Right atrium auricular region (tissue), 2 donors: ENCODE measurements at places on chromosomes 7 and 10. TPM values are rescaled to one million over a fixed set of nuclear protein-coding genes. Genes with fewer than 3 reads are reported as not detected.

TRIM74 gene
- total RNA-seq: not detected

DNA sequence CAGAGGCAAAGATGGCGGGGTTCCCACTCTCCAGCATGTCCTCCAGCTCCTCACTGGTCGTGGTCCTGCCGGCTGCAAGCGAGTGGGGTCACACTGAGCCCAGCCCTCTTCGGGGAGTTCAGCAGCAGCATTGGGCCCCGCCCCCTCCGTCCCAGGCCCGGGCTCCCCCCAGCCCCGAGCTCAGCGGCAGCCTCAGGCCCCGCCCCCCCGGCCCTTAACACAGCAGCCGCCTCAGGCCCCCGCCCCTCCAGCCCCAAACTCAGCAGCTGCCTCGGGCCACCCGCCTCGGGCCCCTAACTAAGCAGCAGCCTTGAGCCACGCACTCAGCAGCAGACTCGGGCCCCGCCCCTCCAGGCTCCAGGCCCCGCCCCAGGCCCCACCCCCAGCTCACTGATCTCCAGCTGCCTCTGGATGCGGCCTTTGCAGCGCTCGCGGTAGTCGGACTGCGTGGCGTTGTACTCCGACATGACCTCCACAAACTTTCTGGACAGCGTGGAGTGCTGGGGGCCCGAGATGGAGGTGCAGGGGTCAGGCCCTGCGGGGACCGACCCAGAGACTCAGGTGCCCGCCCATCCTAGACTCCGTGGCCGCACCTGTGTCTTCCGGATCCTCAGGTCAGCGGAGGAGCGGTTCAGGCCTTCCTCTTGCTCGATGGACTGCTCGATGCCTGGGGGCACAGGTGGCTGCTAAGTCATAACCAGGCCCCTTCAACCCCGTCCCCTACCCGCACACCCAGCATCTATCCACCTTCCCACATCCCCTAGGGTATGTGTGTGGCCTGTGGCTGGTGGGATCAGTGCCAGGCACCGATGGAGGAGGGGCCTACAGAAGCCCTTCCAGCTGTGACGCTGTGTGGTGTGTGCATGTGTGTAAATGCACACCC, 15.5 kb downstream of the STX1A start:
- DNase-seq: no peak

DNA sequence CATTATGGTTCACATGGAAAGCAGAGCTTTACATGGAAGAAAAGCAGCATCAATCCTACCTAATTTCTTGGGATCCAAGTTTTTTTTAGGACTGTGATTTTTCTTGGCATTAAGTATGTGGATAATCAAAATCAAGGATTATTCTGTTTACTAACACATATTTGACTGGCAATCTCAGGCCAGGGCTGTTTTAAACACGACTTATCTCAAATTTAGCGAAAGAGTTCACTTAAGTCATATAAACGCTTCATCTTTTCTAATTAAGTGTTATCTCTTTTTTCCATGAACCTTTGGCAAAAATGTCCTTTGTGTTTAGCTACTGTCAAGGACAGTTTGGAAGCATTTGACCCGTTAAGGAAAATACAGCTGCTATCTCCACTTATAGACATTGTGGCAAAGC, 92.0 kb downstream of the GNAI1 start:
- DNase-seq: no peak

- DNase-seq: no peak
Measured at GRCh38 chr7:96327429-96327828, 5.5 kb upstream of the SLC25A13 start.

PNLIP gene
- total RNA-seq: not detected

DNA sequence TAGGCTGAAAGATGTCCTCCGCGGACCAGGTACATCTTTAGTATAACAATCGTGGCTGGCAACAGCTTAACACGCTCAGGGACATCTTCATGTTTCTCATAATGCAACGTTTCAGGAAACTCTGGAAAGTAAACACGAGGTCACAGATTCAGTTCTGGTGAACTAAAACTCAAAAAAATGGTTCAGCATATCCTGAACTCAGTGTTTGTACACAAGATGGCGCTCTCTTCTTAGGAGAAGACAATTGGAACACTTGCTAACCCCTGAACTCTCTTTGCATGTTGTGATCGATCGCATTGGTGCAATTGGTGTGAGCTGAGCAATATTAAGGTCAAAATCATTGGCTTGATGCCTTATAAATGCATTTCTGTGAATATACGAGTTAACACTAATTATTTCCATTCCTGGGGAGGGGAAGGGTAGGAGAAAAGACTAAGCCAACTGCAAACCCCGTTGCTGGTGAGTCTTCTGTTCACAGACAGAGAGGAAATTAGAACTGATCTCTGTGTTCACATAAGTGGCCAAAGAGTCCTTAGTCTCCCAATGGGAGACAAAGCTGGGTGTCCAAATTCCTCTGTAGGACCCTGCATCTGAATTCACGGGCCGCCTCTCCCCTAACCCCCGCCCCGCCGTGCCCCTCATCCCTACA, 52.6 kb upstream of the FAM180A start:
- DNase-seq: peak; percentile 18

FKBP14 gene
- 6.1 TPM for total RNA-seq

PPP1R17 gene
- not detected for total RNA-seq

SSC4D gene
- total RNA-seq: 0.37 TPM

DNA sequence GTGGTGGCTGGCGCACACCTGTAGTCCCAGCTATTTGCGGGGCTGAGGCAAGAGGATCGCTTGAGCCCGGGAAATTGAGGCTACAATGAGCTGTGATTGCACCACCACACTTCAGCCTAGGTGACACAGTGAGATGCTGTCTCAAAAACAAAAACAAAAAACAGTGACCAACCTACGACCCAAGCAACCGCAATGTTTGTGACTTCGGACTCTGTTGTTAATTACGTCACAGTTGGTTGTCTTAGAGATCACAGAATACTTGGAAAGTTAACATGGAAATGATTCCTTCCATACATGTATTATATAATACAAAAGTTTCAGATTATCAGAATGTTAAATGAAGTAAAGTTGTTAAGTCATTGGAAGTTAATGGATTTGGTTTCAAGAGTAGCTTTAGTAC, 106.2 kb downstream of the REEP3 start:
- DNase-seq: no peak

- DNase-seq: no peak
Measured at GRCh38 chr10:94264085-94264484, 98.7 kb downstream of the NOC3L start.

DNA sequence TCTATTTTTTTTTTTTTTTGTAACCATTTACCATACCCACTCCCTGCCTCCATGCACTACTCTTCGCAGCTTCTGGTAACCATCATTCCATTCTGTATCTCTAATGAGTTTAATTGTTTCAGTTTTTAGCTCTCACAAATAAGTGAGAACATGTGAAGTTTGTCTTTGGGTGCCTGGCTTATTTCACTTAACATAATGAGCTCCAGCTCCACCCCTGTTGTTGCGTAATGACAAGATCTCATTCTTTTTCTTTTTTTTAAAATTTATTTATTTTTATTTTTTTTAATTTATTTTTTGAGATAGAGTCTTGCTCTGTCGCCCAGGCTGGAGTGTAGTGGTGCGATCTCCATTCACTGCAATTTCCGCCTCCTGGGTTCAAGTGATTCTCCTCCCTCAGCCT, 142.3 kb upstream of the PCLO start:
- DNase-seq: no peak

DNA sequence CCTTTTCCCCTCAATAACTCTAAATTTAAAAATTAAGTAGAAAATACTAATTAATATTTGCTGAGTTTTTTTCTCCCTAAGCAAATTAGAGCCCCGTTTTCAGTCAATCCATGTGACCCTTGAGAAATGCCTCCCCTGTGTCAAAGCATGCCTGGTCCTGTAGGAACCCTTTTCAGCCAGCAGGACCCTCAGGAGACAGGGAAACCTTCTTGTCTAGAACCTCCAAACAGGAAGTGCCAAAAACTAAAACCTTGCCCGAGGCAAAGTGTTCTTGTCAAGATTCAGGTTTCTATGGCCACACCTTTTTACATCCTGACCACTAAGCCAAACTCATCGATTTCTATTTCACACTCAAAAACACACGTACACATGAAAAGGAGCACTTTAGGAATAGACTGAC, 60.1 kb upstream of the NFE2L3 start:
- DNase-seq: no peak

DNA sequence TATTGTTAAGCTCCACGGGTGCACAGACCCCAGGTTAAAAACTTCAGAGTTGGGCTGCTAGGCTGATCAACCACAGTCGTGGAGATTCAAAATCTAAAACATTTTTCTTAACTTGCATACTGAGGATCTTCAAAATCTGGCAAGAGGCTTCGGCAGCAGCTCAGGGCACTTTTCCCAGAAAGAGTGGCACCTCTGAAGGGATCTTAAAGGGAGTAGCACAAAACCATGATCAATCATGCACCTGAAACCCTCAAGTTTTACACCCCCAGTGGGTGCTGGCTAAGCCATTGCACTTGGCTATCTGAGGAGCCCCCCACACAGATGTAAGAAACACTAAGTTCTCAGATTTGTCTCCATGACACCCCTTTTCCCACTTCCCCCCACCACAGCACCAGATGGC, 151.7 kb downstream of the CALN1 start:
- DNase-seq: no peak

DNA sequence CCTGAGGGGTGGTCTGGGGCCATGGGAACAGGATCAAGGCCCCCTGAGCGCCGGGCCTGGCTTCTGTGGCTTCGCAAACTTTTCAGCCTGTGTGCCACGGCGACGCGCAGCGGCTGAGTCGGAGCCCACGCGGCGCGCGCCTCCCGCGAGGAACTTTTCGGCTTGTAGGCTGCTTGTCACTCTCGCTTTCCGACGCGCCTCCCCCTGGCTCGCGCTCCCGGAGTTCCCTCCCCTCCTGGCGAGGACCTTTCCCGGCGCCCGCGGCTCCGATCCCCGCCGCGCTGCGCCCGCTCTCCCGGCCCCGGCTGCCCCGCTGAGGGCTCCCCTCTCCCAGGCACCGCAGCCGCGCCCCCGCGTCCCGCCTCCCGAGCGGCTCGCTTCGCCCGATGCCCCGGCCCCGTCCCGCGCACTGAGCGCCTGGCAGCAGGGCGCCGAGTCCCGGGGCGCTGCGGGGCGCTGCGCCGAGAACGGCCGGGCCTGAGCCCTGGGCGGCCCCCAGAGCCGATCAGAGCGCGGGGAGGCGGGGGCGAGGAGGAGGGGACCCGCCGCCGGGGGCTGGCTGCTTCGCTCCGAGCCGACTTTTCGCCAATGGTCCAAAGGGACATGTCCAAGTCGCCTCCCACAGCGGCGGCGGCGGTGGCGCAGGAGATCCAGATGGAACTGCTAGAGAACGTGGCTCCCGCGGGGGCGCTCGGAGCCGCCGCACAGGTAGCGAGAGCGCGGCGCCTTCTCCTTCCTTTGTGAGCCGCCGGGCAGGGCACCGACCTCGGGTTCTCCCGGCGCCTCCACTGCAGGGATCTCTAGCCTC, at the start of gene CACNB2:
CACNB2 (plus strand) TSS at position 276 of the 808 bp plus-strand sequence.
- DNase-seq: no peak

- DNase-seq: no peak
Measured at GRCh38 chr7:15755061-15755460, 68.6 kb upstream of the MEOX2 start.

VSTM4 gene
- 22.7 TPM for total RNA-seq
